ENCODE measurements at places on chromosomes 7 and 10. TPM values are rescaled to one million over a fixed set of nuclear protein-coding genes. Genes with fewer than 3 reads are reported as not detected.

The AKAP9 gene
- total RNA-seq: 180 TPM

The CPEB3 gene
- 7.4 TPM for total RNA-seq

The SLC16A12 gene
- 4.2 TPM for total RNA-seq

- no peak for DNase-seq
Measured at GRCh38 chr7:7524121-7524520, 11.6 kb downstream of the COL28A1 start.

The PPP1R17 gene
- not detected for total RNA-seq

GRCh38 chr7:44158873-44159631, 17.9 kb upstream of the MYL7 start:
- no peak for DNase-seq

GRCh38 chr7:128407233-128407589, 2.6 kb downstream of the IMPDH1 start:
- DNase-seq: no peak

GRCh38 chr7:30986738-30987137, 23.0 kb downstream of the GHRHR start:
- no peak for DNase-seq

DNA sequence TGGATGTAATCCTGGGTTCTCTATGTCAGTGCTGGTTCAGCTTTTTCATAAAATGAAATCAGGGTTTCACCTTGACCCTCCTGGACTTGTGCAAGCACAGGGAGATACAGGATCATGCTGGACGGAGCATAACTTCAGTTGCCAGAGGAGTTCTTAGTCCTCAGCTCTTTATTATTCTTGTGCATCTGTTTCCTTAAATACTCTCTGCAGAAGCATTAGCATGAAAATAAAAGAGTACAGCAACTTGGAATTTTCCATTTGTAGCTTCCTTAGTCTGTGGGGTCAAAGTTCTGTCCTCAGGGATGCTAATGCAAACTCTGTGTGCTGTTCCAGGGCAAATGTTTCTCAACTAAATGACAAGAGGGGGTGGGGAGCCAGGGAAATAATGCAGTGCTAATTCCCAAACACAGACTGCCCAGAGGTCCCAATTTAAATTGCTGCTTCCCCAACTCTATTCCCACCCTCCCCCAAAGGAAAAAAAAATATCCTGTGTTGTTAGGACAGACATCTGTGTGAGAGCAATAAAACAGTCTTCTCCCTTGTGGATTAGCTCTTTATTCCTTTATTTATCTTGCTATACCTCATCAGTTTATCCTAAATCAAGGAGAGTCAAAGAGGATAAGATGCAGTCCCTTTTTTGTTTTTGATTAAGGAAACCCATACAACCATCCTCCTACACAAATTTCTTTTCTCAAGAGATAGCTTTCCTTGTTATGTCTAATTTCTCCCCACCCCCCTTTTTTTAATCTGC, 905.0 kb downstream of the LRMDA start:
- no peak for DNase-seq
